NAMALWA (cell line): ENCODE measurements at places on chromosomes 6 and 20.
A peak's percentile ranks its signal among the peaks of the same experiment; 100 is the strongest.

GRCh38 chr6:125746019-125746414 lies 3.4 kb upstream of the HEY2 start:
- DNase-seq: no peak

GRCh38 chr6:159728531-159728964 lies 1.2 kb downstream of the WTAP start:
- DNase-seq: peak; percentile 43

DNA sequence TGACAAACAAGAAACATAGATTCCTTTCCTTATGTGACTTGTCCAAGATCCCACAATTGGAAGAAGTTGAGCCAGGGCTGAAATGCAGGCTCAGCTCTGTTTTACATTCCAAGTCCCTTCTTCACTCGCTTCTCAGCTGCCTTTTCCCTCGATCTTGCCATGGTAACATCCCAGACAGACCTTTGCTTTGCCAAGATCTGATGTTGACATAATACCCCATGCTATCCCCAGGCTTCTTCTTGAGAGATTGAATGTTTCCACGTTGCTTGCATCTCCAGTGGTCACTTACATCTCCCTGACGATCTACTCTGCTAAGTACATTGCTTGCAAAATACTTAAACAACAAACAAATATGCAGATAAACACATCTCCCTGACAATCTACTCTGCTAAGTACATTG lies 63.5 kb downstream of the TBXT start:
- no peak for DNase-seq

DNA sequence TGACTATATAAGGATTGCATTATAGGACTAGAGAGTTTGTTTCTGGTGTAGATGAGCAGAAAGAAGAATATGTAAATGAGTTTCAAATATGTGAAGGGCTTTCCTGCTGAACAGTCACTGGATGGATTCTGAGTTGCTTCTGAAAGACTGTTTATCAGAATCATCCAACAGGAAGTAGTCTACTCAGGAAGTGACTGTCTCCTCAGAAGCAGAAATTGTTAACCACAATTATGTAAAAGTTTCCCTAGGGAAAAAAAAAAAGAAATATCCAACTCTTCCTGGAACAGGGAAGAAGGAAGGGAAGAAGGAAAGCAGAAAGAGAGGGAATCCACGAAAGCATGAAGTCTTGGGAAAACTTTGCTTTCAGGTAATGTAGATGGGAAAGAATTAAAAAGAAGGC lies 138.9 kb downstream of the TENT5A start:
- DNase-seq: no peak

DNA sequence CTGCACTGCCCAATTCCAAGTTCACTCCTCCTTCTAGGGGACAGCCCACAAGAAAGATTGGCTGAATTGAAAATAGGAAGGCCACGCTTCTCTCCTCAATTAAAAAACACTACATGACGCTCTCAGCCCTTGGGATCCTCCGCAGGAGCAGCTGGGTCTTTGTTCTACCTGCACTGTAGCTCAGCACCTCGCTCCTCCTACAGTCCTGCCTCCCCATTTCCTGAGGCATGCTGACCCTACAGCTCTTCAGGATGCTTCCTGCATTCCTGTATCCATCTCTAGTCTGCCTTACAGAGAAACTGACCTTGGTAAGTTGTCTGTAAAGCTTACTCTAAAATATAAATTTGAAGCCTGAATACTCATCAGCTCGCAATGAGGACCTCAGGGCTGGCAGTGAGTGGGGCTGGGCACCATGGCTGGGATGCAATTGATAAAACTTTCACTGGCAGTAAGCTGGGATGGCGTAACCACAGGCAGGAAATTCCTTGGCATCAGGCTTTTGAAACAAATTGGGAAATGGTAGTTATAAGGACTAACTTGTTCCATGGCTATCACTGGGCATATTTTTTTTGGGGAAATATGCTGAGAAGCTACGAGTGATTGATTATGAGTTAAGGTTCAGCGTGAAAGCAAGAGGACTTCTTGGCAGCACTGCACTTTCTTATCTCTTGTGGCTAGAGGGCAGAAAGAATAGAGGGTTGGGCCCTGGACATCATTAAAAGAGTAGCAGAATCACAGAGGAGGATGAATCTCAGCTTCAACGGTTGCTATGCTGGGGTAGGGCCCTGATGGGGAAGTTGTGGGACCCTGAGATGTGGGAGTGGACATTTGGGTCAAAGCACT lies 11.7 kb upstream of the SIRPB1 start:
- DNase-seq: no peak

DNA sequence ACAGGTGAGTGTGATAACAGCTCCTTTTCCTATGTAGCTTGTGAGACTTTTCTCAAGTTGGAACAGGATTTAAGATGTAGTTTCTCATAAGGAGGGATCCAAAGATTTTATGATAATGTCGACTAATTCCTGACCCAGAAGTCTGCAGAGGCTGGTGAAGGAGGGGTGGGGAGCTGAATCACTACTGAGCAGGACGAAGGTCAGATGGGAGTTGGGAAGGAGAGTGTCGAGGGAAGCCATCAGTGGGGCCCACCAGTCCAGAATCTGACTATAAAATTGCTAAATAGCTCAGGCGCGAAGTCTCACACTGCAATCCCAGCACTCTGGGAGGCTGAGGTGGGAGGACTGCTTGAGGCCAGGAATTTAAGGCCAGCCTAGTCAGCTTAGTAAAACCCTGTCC lies 32.3 kb upstream of the CDYL start:
- no peak for DNase-seq

GRCh38 chr6:44661221-44662008 lies 273.9 kb downstream of the CDC5L start:
- no peak for DNase-seq

DNA sequence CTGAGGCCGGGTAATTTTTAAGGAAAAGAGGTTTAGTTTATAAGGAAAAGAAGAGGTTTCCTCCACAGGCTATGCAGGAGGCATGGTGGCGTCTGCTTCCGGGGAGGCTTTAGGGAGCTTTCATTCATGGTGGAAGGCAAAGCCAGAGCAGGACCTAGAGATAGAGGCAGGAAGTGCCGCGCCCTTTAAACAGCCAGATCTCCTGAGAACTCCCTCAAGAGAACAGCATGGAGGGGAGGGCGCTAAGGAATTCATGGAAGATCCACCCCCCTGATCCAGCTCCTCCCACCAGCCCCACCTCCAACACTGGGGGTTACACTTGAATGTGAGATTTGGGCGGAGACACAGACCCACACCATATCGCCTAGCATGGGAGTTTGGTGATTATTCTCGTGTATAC lies 13.9 kb upstream of the DACT2 start:
- DNase-seq: no peak

GRCh38 chr6:147204843-147205311 lies 660 bp downstream of the STXBP5 start:
- peak; percentile 28 for DNase-seq

GRCh38 chr20:2280082-2280481 lies 15.7 kb upstream of the TGM3 start:
- no peak for DNase-seq

DNA sequence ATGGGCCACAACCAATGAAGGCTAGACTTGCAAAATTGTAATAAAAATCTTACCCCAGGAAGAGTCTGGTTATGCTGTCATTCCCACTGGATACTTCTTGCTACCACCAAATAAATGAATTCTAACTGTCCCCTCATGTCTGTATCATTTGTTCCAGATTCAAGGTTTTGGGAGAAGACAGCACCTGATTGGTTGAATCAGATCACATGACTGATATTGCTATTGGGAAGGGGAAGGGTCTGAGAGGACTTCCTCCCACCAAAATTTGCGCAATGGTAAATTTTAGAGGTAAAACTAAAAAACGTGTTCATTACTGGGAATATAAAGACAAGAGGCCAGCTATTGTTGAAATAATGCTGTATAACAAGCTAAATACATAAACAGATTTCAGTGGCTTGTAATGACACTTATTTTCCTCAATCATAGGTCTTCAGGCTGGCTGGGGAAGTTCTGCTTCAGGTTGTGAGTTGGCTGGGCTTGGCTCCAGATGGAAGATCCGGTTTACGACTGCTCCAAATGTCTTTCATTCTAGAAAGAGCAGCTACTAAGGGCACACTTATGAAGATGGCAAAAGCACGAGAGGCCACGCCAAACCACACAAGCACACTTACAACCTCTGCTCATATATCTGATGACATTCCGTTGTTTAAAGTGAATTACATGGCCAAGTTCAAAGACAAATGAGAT lies 27.1 kb upstream of the TASP1 start:
- DNase-seq: no peak

DNA sequence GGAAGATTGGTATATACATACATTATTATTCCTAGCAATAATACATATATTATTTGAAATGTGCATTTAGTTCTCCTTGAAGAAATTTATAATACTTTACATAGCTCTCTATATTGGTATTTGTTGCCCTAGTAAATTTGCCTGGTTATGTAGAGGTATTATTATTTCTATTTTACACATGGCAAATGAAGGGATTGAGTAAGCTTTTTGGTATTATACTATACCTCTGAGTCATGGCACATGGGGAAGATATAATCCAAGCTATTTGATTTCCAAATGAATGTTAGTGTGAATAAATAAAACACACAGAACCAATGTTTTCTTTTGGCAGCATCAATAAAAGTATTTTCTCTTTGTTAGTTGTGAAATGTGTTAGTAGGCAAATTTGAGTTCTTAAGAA lies 409.6 kb upstream of the SLC35B3 start:
- no peak for DNase-seq

GRCh38 chr6:11275598-11275997 lies 43.1 kb upstream of the NEDD9 start:
- no peak for DNase-seq

GRCh38 chr6:14645841-14646240 lies 528.3 kb downstream of the CD83 start:
- DNase-seq: no peak

GRCh38 chr6:113755449-113756289 lies 101.5 kb upstream of the MARCKS start:
- DNase-seq: no peak

GRCh38 chr20:41951615-41952014 lies 333.4 kb upstream of the CHD6 start:
- no peak for DNase-seq

DNA sequence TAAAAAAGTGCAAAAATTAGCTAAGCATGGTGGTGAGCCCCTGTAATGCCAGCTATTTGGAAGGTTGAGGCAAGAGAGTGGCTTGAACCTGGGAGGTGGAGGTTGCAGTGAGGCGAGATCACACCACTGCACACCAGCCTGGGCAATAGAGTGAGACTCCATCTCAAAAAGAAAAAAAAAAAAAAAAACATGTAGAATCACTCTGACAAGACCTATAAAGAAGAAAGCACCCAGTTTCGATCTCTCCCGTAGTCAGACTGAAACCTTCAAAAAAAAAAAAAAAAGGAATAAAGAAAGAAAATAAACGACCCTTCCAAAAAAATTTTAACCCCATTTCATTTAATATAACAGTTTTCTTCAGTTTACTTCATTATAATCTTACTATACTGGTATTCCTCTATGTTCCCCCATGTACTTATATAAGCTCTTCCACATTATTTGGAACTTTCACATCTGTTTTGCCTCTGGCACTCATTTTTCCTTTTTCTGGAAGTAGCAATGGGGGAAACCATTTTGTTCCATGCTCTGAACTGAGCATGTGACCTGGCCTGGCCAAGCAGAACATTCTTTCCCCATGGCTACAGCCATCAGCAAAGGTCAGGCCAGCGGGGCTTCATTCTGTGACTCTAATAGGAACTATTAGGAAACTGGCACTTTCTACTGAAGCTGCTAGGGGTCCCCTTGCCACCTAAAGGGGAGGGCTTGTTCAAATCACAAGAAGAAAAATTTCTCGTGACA lies 9.6 kb downstream of the SLC18B1 start:
- no peak for DNase-seq

DNA sequence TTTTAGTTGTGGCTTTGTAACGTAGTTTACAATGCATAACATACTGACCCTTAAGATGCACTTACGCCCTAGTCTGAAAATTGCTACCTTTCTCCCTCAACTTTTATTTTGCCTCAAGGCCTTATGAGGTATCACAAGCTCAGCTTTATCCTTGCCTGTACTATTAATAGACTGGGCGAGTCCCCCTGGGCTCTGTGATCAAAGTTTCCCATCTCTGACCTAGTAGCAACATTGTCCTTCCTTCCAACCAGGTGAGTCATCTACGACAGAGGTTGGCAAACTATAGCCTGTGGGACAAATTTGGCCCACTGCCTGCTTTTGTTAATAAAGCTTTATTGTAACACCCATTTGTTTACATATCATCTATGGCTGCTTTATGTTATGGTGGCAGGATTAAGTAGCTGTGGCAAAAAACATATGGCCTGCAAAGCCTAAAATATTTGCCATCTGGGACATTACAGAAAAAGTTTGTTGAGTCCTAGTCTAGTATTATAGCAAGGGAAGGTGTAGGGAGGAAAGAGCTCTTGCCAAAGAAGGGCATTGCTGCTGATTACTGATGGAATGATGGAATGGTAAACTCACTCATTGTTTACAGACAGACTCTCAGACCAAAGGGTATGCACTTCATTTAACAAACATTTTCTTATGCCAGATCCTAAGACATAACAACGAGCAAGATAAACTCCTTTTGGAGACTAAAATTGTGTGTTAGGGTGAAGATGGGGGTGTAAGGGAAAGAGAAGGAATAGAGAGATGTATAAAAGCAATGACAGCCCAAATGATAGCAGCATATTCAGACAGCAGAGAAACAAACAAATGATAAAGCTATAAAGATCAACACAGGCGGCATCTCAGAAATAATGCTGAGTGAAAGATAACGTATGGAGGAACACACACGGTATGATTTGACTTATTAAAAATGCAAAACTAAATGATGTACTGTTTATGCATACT lies 74.2 kb downstream of the SLC22A23 start:
- no peak for DNase-seq

DNA sequence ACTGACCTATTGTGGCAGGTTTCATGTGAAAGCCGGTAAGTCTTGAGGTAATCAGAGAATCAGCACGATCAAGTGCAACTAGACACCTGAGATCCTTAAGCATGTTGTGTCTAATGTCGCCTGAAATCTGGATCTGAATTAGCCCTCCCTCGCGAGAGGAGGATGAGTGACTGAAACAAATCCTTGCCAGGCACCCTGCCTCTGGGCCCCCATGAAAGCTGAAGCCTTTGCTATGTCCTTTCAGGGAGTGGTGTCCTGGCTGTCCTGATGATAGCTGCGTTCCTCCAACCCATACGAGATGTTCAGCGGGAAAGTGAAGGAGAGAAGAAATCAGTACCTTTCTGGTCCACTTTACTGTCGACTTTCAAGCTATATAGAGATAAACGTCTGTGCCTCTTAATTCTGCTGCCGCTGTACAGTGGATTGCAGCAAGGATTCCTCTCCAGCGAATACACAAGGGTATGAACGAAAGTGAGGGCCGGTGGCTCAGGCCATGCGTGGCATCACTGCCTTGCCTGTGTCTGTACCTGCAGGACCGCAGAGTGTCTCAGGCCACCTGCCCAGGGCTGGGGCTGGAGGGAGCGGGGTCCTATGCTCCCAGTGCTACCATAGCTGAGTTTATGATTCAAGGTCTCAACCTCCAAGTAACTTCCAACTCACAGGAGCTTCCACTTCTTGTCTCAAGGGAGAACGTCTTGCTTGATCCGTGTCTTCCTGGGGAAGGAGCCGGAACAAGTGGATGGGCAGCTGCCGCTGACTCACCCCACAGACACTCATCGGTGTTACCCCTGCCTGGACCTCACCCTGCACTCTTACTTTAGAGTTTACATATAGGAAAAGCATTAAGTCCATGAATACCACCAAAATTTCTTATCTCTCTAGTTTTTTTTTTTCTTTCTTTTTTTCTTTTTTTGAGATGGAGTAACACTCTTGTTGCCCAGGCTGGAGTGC lies 12.8 kb downstream of the UNC93A start:
- DNase-seq: no peak

GRCh38 chr6:99366852-99367251 lies 17.4 kb upstream of the FAXC start:
- no peak for DNase-seq
